ENCODE measurements at places on chromosomes 2 and 18.

- no peak for DNase-seq
Observed at GRCh38 chr2:9280224-9280623, 73.6 kb downstream of the ASAP2 start.

DNA sequence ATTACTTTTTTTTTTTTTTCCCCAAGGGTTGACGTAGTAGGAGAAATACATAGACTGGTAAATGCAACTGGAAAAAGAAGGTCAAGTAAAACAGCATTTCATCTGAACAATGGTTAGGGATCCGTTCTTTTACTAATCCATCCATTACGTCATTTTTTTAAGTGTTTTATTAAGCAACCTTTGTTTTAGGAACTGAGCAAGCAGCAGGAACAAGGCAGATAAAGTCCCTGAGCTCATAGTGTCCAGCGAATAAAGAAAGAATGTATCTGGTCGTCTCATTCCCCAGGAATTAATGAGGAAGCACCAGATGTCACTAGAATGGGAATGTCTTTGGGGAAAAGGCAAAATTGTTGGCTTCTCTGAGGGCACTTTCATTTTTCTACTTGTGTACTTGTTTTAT, 842.4 kb downstream of the TDRD15 start:
- DNase-seq: peak; percentile 1

DNA sequence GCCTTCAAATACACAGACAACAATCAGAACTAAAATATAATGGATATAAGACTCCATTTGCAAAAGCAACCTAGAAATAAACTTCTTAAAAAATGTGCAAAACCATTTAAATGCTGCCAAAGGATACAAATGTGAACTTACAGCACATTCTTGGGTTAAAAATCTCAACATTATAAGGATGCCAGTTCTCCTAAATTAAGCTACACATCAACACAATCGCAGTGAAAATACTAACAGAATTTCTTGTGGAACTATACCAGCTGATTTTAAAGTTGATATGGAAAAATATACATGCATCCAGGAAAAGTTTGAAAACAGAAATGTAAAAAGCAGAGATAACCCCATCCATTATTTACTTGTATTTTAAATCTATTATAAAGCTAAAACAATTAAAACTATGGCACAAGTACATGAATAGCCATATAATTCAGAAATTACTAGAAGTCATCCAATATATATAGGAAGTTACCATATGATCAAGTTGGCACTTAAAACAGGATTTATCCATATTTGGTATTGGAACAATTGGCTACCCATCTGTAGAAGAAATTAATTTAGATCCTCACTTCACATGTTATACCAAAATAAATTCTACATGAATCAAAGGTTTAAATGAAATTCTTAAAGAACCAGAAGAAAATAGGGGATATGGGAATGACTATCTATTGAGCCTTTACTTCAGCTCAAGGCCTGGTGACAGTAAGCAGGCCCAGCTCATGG, 151.7 kb upstream of the GLI2 start:
- DNase-seq: no peak

GRCh38 chr18:36247036-36247435, 50.5 kb upstream of the FHOD3 start:
- no peak for DNase-seq

DNA sequence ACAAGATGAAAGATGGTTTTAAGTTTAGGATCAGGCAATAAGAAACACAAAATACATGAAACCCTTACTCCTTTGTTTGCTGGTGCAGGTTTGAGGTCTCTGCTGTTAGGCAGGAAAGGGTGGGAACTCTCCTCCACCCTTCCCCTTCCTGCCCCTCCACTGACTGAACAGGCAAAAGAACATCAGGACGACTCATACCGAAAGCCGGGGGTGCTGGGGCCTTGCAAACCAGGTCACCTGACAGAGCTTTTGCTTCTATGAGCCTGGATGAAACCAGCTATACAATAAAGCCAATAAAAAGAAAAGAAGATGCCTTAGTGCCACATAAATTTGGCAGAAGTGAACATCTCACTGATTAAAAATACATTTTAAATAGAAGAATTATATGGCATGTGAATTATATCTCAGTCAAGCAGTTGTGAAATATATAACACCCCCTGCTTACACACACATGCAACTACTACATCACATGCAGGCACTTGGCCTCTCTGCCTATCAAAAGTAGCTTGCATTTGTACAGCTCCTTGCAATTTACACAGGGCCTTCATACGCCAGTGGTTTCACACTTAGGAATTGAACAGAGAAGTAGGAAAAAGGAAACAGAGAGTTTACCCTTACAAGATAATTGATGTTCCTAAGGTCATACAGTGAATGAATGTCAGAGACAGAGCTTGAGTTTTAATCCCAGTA, 215.1 kb upstream of the TRIB2 start:
- no peak for DNase-seq

- DNase-seq: no peak
Observed at GRCh38 chr2:101773137-101773536, 75.6 kb downstream of the MAP4K4 start.

DNA sequence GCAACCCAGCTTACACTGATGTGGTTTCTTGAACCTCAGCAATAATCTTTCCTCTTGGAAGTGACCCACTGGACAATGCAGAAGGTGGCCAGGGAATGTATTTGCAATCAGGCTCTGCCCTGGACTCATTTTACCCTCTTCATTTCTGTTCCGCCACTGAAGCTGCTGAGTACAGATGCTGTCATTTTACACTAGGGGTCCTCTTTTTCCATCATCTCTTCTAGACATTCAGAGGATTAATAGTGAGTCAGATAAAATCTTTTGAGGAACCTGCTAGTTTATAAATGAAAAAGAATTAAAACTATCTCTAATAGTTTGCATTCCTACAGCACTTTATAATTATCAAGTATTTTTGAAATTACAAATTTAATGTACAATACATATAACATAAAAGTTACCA, 87.9 kb upstream of the PNPT1 start:
- DNase-seq: no peak

GRCh38 chr18:76619621-76620315, 124.7 kb upstream of the ZNF516 start:
- no peak for DNase-seq

DNA sequence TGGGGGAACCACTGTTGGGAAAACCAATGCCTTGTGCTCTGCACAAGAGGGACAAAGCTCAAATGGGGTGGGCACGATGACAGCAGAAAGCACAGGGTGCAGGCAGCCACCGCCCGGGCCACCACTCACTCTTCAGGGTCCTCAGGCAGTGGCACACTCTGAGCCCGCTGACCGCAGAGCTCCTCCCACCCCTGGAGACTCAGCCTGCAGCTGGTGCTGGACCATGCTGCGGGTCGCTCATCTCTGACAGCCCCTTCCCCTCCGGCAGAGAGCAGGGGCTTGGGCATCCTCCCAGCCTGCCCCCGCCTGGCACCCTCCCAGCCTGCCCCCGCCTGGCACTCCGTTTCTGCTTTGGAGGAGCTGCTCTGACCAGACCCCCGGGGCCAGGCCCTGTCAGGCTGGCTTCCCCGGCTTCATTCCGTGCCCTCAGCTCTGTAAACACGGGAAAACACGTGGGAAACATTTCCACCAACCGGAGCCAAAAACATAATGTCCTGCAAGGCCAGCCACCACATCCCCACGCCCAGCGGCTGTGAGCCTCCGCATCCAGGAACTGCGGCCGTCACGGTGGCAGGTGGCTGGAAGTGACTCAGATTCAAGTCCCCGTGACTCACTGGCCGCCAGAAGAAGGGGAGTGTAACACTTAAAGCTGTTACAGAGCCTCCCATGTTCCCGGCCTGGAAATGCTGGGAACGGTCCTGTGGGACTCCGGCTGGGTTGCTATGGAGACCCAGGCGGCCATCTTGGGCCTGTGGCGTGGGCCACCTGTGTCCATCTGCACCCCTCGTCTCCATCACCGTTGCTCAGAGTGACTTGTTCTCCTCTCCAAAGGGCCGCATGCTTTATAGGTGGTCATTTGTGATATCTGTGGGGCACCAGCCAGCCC, 6.8 kb upstream of the SNED1 start:
- peak; percentile 92 for DNase-seq

- DNase-seq: no peak
Observed at GRCh38 chr18:59458575-59458974, 99.5 kb upstream of the LMAN1 start.

- no peak for DNase-seq
Observed at GRCh38 chr2:8442833-8443486, 238.9 kb upstream of the ID2 start.

- no peak for DNase-seq
Observed at GRCh38 chr18:36729197-36729596, 99.6 kb downstream of the TPGS2 start.

GRCh38 chr2:177545981-177546585, 153.5 kb downstream of the AGPS start:
- no peak for DNase-seq
